Fibroblast of lung (primary cell): ENCODE measurements at places on chromosomes 7 and 10. TPM values are rescaled to one million over a fixed set of nuclear protein-coding genes. Genes with fewer than 3 reads are reported as not detected.

The PHKG1 gene
- 0.77 and 1.3 TPM in 2 replicates for total RNA-seq

GRCh38 chr10:1215862-1216573, 159.8 kb downstream of the WDR37 start:
- no peak for DNase-seq

The GPR37 gene
- total RNA-seq = 6.9 and 20.6 TPM in 2 replicates

GRCh38 chr7:149278396-149278795, 16.4 kb downstream of the ZNF783 start:
- no peak for DNase-seq

DNA sequence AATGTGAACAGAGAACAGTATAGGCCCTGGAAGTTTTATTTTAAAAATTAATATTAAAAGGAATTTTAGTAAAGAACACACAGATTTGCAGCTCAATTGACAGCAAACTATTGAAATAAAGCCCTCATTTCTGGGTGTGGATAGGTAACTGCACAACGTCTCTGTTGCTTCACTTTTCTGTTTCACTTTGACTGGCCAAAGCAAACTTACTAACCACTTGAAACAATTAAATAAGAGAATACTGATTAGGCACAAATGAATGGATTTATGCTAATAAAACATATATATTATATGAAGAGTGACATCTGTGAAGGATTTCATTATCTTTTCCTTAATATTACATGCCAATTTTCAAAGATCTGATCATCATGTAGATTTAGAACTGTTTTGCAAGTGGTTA, 11.9 kb downstream of the ZNF804B start:
- no peak for DNase-seq

DNA sequence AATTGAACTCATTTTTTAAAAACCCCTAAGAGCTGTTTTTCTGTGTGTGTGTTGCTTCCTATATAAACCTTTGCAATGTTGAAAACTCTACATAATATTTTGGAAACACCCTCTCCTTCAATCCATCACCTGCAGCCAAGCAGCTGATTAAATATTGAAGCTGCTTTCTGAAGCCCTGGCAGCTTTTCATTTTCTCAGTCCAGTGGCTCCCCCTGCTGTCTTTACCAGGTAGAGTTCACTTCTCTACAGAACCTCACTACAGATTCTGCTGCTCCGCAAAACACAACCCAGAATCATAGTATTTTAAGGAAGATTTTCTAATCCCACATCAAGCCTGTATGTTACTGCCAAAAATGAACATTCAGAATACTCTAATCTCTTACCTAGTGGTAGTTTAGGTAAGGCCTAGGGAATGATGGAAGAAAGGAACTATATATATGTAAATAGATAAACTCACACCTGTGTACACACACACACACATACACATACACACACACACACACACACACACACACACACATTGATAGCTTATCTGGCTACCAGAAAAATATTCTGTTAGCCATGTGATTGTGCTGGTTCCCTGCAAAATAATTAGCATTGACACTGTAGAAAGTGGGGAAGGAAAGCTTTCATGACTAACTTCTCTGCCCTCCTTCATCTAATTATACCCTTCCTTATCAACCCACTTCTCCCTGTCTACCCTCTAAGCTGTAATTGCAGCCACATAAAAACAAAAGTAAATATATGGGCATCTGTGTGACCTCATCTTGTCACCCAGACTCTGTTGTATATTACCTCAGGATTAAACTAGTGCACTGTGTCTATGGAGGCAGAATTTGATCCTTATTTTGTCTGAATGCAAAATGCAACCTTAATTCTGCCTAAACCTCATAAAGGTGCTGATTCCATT, 229.5 kb upstream of the FZD1 start:
- peak; percentile 77 for DNase-seq
